ENCODE measurements at places on chromosomes 16 and 17.

- no peak for DNase-seq
Observed at GRCh38 chr17:50164697-50164988, 1.2 kb upstream of the SGCA start.

GRCh38 chr16:15523092-15523541 lies 88.7 kb downstream of the BMERB1 start:
- DNase-seq = no peak

DNA sequence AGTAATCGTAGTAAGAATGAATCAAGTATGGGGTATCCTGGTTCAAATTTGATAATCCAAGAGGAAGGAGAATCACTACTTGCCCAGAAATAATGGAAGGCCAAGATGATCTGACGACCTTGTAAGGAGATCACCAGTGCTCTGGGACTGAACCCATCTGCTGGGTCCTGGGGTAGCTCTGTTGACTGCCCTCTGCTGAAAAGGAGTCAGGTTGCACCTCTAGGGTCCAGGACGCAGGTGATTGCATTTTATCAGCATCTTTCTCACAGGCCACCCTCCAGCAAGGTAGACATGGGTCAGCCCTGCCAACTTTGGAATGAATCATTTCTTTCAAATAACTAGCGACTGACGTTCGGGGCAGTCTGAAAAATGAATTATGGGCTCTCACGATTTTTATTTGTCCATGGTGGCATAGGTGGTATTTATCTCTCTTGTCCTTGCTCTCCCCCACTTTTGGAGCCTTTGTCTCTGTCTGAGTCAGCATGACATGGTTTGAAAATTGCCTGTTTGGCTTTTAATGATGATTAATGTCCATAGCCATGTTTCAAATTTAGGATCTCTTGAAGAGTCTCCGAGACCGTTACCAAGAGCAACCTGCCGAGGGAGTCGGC lies 163.7 kb downstream of the MSI2 start:
- no peak for DNase-seq

DNA sequence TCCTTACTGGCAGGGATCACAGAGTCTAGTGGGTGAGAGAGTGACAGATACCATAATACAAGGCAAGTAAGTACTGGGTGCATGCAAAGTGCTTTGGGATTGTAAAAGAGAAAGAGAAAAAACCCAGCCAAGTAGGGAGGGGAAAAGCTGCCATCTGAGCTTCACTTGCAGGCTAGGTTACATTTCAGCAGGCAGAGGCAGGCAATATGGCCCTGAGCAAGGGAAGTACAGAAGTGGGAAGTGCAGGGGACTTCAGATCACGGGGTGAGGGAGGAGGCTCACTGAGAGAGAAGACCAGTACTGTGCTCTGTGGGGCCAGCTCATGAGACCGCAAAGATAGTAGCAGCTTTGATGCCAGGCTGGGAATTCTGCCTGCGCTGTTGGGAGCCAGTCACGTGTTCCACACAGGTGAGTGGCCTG lies 230.6 kb downstream of the MSI2 start:
- no peak for DNase-seq

DNA sequence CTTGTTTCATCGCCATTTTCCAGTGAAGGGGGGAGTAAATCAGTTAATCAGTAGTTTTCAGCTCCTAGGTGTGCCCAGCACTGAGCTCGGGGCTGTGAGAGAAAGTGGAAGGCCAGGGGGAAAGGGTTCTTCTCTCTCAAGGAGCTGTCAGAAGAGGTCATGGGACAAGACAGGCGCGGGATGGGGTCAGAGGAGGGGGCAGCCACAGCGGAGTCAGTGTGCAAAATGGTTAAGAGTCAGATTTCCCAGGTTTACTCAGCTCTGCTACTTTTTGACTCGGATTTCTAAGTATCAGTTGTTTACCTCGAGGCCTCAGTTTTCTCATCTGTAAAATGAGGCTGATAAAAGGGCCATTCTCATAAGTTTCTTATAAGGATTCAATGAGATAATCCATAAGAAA lies 4.3 kb upstream of the XYLT1 start:
- DNase-seq = no peak

DNA sequence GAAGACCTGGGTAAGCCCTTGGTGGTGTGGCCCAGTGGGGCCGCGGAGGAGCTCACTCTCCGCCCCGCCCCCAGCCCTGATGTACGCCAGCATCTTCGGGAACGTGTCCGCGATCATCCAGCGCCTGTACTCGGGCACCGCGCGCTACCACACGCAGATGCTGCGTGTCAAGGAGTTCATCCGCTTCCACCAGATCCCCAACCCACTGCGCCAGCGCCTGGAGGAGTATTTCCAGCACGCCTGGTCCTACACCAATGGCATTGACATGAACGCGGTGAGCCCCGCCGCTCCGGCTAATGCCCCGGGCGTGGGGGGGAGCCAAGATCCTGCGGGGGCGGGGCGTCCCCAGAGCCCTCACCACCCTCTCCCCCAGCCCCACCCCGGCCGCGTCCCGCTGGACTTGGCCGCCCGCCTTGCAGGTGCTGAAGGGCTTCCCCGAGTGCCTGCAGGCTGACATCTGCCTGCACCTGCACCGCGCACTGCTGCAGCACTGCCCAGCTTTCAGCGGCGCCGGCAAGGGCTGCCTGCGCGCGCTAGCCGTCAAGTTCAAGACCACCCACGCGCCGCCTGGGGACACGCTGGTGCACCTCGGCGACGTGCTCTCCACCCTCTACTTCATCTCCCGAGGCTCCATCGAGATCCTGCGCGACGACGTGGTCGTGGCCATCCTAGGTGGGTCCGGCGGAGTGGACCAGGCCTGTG lies 12.1 kb upstream of the DCAF7 start:
- DNase-seq = no peak

GRCh38 chr17:41987642-41988041 lies 21.0 kb downstream of the CNP start:
- no peak for DNase-seq

Data from RKO (cell line).